ENCODE measurements at places on chromosomes 1 and 21. TPM values are rescaled to one million over a fixed set of nuclear protein-coding genes. Genes with fewer than 3 reads are reported as not detected.

The NEXN gene
- total RNA-seq: 49.1 TPM

The TRAF3IP3 gene
- not detected for total RNA-seq

The DHRS3 gene
- 8.2 TPM for total RNA-seq

The BOLA1 gene
- 29.7 TPM for total RNA-seq

The ZFYVE9 gene
- total RNA-seq: 15.4 TPM

The RPE65 gene
- total RNA-seq: not detected

The SLC30A2 gene
- not detected for total RNA-seq

The CAPN8 gene
- not detected for total RNA-seq

Data from cardiac ventricle fibroblast (primary cell).